ENCODE measurements at places on chromosomes 5 and 9.
A peak's percentile ranks its signal among the peaks of the same experiment; 100 is the strongest.

- no peak for DNase-seq
Observed at GRCh38 chr5:82815871-82816270, 261.3 kb downstream of the TMEM167A start.

GRCh38 chr9:545480-545879 lies 296.0 kb upstream of the DMRT1 start:
- peak; percentile 62 for DNase-seq

- no peak for DNase-seq
Observed at GRCh38 chr5:105689596-105689995, 1981.1 kb downstream of the EFNA5 start.

GRCh38 chr5:151901611-151902010 lies 23.0 kb downstream of the GLRA1 start:
- DNase-seq, result no peak

DNA sequence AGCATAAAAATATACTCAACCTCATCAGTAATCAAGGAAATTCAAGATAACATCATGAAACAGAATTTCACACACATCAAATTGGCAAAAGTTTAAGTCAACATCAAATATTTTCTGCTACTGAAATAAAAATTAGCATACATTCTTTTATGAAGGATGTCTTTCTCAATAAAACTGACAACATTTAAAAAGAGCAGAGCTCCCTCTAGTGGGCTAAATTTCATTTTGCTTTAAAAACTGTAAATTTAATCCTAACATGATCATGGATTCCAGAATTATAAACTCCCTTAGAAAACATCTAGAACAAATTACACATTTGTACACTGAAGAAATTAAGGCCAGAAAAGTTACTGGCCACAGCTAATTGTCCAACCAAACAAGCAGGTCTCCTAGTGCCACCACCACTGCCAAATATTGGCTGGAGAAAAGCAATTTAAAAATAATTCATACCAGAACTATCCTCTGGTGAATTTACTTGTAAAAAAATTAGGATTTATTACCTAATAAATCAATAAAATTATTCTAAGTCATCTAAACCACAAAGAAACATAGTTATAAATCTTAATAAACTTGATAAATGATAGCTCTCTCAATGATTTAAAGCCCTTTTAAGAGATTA lies 31.2 kb downstream of the DEPDC1B start:
- DNase-seq, result no peak

- DNase-seq, result peak; percentile 58
Observed at GRCh38 chr5:54148067-54148845, 162.1 kb downstream of the ARL15 start.

- DNase-seq, result no peak
Observed at GRCh38 chr5:108467563-108467962, 85.7 kb upstream of the FBXL17 start.

- no peak for DNase-seq
Observed at GRCh38 chr5:136094189-136094912, 38.3 kb upstream of the SMAD5 start.

- DNase-seq, result peak; percentile 37
Observed at GRCh38 chr5:150112201-150113046, 26.1 kb upstream of the CSF1R start.

DNA sequence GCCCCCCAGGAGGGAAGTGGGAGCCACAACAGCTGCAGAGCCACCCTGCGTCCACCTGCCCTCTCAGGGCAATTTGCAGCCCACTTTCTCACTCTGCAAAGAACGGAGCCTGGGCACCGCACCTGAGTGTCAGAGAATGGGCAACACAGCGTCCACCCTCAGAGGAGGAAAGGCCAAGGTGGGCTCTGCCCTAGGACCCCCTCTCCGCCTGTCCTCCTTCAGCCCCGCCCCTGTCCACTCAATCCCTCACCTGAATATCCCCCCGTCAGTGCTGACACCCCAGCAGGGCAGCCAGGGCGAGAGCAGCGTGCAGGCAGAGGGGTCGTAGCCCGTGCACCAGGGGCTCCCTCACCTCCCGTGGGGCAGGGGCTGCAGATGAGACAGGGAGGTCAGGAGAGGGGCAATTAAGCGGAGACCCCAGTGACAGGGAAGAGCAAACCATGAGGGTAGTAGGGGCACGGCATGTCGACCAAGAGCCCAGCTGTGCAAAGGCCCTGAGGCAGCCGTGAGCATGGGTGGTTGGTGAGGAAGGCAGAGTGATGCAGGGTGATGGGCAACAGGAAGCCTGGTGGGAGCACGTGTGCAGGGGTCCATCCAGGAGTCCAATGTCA lies 140.3 kb downstream of the OLFM1 start:
- DNase-seq, result no peak

DNA sequence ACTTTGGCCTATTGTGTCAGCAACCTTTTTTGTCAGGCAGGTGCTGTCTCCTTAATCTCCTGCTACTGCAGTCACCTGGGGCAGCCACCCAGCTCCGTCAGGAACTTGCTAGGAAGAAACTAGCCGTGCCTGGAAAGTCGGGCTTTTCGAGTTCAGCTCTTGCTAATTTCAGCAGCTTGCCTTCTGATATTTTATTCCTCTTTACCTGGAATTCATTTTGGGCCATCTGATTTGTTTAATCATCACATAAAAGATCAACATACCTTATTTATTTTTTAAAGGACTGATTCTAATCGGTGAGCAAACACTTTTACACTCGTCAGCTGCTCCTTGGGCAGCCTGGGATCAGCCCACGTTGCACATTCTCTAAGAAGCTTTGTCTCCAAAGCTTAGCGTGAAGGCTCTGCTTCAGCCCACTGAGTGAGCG lies 42.2 kb downstream of the PRLR start:
- DNase-seq, result no peak

DNA sequence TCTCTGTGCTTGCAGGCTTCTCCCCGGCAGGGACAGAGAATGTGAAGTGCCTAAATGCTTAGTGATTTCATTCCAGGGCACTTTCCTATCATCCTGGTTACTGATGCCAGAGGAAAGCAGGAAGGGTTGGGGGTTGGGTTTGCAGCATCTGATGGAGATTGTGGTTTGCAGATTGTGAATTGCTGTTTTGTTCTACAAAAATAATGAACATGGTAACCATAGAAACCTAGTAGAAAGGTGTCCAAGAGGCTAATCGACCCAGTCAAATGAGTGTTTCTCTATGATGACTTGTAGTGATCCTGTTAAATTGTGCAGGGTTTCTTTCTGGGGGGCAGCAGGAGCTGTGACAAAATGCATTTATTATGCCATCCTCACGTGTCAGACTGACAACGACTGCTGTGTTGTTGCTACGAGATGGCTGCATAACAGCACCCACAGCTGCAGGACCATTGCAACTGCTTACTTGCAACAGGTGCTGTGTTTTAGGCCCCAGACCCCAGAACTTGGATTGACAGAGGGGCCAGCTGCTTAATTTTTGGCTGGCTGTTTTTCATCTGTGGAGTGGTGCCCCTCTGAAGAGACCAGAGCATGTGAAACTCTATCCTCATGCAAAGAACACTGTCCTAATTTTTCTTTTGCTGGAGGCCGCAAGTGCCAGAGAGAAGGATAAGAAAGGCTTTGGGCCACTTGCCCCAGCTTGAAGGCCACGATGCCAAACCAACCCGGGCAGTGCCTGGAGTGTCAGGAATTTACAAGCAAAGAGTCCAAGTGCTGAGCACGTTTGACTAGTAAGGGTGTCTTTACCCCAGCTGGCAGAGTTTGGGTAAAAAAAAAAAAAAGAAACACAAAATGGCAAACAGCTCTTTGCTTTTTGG lies 397.8 kb downstream of the GADD45G start:
- DNase-seq, result peak; percentile 74

DNA sequence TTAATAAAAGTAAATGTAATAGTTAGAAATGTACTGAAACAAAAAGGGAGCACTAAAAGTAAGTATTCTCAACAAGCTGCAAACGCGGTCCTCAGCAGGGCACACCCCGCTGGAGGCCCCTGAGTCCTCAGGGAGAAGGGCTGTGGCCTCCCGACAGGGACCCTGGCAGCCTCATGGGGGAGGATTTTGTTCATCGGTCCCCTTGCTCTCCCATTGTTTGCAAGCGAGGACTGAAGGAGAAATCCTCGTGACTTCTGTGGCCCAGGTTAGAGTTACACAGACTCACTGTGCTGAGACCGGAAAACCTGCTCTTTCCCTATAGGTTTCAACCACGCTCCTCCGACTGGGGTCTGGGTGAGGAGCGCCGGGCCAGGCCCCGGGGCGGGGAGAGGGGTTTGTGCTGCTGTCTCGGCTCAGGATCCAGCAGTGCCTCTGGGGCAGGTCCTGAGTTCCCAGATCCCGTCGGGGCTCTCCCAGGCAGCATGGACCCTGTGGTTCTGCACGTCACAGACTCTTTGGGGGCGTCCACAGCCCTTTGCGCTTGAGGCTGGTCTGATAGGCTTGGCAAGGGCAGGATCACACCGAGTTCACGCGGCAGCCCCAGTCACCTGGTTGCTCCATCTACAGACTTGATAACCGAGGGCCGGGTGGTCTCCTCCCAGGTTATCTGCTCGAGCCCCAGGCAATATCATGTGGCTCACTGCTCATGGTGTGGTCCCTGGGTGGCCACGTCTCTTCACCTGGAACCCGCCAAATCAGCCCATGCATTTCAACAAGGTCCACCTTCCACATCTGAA lies 38.8 kb downstream of the MRPL36 start:
- no peak for DNase-seq

GRCh38 chr5:157862183-157862851 lies 3.4 kb upstream of the CLINT1 start:
- DNase-seq, result no peak

DNA sequence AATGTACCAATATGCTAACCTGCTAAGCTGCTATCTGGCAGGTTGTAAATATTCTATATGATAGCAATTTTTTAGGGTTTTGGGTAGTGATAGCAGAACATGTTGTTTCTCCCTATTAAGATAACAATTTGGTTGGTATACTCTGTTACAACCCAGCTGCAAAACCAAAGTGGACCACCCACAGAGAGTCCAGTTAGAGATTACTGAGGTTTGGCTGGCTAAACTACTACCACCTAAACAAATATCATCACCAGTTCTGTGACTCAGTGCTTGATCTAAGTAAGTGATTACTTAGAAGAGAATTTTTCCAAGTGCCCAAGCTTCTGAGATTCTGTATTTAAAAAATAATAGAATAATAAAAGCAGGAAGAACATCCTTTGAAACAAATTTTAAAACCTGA lies 72.3 kb downstream of the XRCC4 start:
- no peak for DNase-seq

DNA sequence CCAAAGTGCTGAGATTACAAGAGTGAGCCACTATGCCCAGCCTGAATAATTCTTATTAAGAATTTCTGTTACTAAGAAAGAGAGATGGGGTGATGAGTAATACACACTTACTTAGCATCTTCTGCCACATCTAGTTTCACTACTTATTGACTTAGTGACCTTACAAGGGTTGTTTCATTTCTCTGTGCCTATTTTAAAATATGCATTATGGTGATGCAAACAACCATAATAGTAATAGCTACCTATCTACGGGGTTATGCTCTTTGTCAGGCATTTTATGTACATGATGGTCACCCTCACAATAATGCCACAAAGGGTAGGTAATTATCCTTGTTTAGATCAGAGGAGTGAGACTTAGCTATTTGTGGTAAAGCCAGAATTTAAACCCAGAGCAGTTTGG lies 499.0 kb upstream of the SGCD start:
- no peak for DNase-seq

GRCh38 chr9:97873425-97873824 lies 20.4 kb downstream of the FOXE1 start:
- DNase-seq, result no peak

DNA sequence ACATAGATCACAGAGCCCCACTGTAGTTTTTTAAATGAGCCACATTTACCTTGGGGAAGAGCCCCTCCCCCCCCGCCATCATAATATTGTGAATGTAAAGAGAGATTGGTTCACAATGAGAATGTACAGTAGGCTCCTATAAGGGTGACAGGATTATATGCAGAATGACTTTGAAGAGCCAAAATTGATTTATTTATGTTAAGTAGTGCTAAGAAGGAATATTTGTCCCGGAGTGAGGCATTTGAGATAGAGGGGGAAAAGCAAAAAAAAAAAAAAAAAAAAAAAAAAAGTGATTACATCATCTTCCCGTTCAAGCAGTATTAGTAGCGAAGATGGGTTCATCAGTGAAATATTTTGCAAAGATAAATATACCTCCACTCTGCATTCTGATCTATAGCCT lies 73.9 kb downstream of the PIK3R1 start:
- no peak for DNase-seq

DNA sequence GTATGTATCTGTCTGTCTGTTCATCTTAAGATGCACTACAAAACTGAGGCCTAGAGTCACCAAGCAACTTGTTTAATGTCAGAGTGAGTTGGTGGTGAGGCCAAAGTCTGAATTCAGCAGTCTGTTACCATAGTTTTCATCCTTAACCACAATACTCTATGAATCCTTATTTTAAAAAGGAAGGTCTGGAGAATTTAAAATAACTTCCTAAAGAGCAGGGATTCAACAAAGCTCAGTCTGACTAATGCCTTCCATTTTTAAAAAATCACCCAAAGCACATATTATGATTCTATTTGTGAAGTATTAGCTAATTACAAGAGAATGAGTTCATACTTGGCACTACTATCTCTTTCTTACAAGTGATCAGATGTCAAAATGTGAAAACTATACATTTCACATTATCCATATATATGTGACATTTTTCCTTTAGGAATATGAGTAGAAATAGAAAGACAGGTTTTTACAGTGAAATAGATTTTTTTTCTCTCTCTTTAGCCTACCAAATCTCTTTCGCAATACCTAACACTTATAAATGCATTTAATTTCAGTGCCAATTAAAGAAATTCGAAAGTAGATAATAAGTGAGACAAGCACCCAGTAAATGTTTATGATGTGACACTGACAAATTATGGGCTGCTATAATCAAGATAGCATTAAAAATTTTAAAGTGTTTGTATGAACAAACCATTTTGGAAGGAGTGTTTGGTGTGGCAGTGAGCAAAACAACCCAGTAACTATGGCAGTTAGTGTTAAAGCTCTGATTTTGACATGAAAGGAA lies 102.3 kb upstream of the CDKN2B start:
- no peak for DNase-seq

DNA sequence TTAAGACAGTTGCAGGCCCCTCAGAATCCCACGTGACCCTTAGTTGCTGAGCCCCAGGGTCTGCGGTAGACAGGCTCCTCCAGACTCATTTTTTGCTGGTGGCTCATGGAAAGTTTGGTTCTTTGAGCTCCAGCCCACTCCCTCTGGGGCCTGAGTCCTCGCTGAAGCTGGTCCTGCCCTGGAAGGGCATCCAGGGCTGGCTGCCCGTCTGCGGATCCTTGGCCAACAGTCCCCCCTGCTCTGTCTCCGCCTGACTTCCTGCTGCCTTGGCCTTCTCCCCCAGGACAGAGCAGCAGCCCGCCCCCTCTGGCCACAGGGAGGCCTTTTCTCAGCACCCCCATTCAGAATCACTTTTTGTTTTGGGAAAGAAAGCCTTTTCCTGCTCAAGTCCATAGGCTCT lies 24.4 kb downstream of the SLC6A7 start:
- DNase-seq, result no peak
